ENCODE measurements at places on chromosomes 11 and 22.
A peak's percentile ranks its signal among the peaks of the same experiment; 100 is the strongest.

DNA sequence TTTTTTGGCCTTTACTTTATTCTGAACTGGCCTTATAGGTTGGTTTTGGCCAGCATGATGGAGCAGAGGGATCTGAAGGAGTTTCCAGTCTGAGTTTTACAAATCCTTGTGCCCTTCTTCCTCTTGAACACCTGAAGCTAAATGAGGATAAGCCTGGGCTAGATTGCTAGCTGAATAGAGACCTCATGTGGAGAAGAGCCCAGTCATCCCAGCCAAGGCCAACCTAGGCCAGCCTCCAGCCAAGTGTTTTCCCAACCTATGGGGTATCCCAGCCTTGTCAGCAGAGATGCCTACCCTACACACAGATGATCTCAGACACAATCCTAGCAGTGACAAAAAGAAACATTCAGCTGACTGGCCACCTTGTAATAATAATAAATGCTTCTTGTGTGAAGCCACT lies 966 bp upstream of the CASP12 start:
- DNase-seq, result no peak

- DNase-seq, result peak; percentile 91
Measured at GRCh38 chr11:8732748-8733241, 50.2 kb downstream of the RPL27A start.

- DNase-seq, result no peak
Measured at GRCh38 chr11:96091476-96091875, 167.6 kb upstream of the MTMR2 start.

DNA sequence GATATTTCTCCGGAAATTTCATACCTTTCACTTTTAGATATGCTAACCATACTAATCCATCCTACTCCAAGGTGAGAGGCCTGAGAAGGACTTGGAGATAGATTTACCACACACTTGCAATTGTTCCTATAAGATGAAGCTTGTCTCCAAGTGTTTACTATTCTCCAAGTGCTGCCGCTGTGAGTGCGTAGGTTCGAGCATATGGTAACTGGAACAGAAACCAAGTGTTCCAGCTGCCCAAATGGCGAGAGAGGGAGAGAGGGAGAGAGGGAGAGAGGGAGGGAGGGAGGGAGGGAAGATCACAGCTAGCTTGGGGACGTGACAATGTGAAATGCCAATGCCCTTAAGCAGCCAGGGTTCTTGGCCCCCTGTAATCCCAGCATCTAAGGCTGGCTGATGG lies 21.5 kb downstream of the ASCC2 start:
- no peak for DNase-seq

GRCh38 chr11:92536883-92537282 lies 312.3 kb downstream of the FAT3 start:
- no peak for DNase-seq
